ENCODE measurements at places on chromosomes 4 and X.

GRCh38 chr4:142211444-142211843 is 575.1 kb downstream of the IL15 start:
- DNase-seq, result no peak

DNA sequence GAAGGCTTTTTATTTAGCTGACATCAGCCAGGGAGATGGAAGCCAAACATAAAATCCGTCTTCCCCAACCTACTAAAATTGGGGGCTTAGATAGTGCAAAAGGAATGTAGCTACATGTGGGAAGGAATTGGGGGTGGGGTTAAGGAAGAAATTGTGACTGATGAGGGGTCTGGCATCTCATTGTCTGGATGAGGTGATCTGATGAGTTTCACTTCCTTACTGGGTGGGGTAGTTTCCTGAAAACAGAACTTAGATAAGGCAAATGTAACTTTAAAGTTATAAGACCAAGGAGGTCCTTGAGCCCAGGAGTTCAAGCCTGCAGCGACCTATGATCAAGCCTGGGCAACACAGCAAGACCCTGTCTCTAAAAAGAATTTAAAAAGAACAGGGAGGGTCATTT is 105.5 kb upstream of the NEIL3 start:
- DNase-seq, result no peak

GRCh38 chrX:40849906-40850823 is 114.8 kb upstream of the MED14 start:
- DNase-seq, result no peak

DNA sequence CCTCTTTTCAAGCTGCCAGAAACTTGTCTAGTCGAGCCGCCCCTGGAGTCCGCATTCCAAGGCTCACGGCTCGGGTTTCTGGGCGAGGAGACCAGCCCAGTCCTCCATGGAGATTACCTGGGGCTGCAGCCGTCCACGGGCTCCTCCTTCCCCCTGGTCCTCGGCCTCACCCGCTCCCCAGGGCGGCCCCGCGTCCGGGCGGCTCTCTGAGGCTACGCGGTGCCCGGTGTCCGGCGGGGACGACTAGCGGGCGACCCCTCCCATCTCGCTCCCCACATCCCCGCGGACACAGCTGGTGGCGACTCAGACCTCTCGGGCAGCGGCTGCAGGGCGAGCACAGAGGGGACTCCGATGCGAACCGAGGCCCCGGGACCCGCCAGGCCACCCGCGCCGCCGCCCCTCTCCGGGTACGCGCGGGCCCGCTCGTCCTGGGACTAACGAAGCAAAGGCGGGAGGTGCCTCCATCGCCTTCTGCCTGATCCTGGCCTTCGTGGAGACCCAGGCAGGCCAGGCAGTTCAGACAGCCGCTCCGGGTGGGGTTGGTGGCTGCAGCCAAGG is 159.4 kb downstream of the TRAM1L1 start:
- DNase-seq, result no peak

DNA sequence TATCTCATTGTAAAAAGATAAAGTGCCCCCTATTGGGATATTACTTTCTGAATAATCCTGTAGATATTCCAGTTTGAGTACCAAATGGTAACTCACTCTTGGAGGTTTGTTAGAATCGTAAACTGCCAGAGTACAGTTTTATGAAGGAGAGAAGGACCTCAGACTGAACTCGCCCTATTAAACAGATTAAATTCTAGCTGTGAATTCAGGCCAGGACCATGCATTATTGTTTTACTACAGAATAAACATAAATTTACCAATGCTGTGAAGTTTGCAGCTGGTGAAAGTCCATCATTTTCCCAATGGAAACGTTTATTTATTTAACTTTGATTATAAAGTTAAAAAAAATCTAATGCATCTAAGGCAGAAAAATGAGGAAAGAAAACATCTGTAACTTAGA is 20.2 kb upstream of the PRDM5 start:
- no peak for DNase-seq

- DNase-seq, result no peak
Measured at GRCh38 chrX:54675762-54676161, 122.3 kb downstream of the ITIH6 start.

- no peak for DNase-seq
Measured at GRCh38 chr4:64251781-64252180, 157.5 kb downstream of the TECRL start.

- no peak for DNase-seq
Measured at GRCh38 chr4:163274861-163275260, 57.5 kb downstream of the NPY1R start.
